B cell (primary cell): ENCODE measurements at places on chromosomes 12 and 14. TPM values are rescaled to one million over a fixed set of nuclear protein-coding genes. Genes with fewer than 3 reads are reported as not detected.

The PLEKHG7 gene
- 23.2 and 26.7 TPM in 2 replicates for total RNA-seq

- H3K4me3 ChIP-seq, result peak overlapping the region; percentile 39
- H3K36me3 ChIP-seq, result no peaks in the 10 kb centered on the region
- DNase-seq, result peak; percentile 76
- peaks cover 52% of the 10 kb centered on the region for H3K4me1 ChIP-seq
- H3K27me3 ChIP-seq, result no peaks in the 10 kb centered on the region
Measured at GRCh38 chr14:20624495-20625070, 16.9 kb downstream of the OR6S1 start.

- H3K36me3 ChIP-seq, result peaks cover 8% of the 10 kb centered on the region
- H3K27me3 ChIP-seq, result no peaks in the 10 kb centered on the region
- H3K27ac ChIP-seq, result no peak overlapping the region
- H3K4me3 ChIP-seq, result no peak overlapping the region
- peaks cover 29% of the 10 kb centered on the region for H3K4me1 ChIP-seq
Measured at GRCh38 chr12:112105891-112106290, 2.7 kb downstream of the NAA25 start.

DNA sequence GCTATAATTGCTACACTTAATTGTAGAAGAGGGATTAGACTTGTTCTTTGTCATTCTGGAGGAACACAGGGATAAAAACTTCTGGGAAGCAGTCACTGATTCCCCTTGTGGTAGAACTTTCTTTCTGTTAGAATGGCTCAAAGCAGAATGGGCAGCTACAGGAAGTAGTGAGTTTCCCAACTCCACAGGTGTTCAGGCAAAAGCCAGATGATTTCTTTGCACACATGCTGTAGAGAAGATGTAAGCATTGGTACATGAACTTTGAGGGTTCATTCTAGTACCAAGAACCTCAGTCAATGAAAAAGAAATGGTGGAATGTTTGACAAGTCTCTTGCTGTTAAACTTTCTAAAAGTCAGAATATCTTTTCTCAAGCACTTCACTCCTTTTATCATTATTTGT, 4.3 kb downstream of the NDUFA9 start:
- H3K4me1 ChIP-seq, result peaks cover 12% of the 10 kb centered on the region
- no peaks in the 10 kb centered on the region for H3K27me3 ChIP-seq
- H3K4me3 ChIP-seq, result no peak overlapping the region
- H3K27ac ChIP-seq, result no peak overlapping the region
- H3K36me3 ChIP-seq, result peaks cover 15% of the 10 kb centered on the region

- no peaks in the 10 kb centered on the region for H3K4me1 ChIP-seq
- no peak for DNase-seq
- H3K27me3 ChIP-seq, result no peaks in the 10 kb centered on the region
- no peaks in the 10 kb centered on the region for H3K36me3 ChIP-seq
Measured at GRCh38 chr12:83010169-83010804, 323.6 kb downstream of the TMTC2 start.
